Renal pelvis (tissue), 12 donors: ENCODE measurements at places on chromosomes 2 and 18. TPM values are rescaled to one million over a fixed set of nuclear protein-coding genes. Genes with fewer than 3 reads are reported as not detected.

The GAREM1 gene
- 29.3 TPM for polyA plus RNA-seq

GRCh38 chr2:43482961-43483360 is 112.9 kb downstream of the THADA start:
- no peak for DNase-seq

DNA sequence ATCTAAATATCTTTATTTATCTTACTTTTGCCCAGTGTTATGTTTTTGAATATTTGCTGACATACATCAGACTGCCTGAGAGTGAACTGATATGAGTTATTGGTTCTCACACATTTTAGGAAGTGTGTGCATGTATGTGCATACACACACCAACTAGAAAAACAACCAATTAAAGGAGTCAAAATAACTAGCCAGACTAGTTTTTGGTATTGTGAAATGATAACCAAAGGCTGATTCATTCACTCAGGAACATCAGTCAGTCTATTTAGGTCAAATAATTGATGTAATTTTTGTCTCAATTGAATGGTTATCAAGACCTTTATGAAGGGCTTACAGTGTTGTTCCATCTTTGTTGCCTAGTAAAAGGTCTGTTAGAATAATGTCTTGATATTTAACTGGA is 369.3 kb upstream of the VRK2 start:
- DNase-seq: no peak

DNA sequence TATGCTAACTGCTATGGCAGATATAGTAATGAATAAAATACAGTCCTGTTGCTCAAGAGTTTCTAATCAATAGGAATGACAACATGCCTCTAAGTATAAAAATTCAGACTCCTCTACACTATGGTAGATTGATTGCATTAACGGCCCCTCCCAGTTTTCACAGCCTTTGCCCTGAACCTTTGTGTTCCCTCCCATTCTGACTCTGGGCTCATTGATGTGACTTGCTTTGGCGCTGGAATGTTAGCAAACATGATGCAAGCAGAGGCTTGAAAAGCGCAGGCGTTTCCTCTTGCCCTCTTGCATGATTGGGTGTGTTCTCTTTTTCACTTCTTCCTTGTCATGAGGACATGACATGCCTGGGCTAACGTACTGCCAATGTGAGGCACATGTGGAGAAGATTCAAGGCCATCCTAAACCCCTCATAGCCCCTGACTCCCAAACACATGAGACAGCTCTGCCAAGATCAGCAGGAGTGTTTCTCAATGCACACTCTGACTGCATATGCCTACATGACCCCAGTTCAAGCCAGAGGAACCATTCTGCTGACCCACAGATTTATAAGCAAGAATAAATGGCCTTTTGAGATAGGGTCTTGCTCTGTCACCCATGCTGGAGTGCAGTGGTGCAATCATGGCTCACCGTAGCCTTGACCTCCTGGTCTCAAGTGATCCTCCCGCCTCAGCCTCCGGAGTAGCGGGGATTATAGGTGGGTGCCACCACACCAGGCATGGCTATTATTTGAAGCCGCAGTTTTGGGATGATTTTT is 49.7 kb upstream of the CD28 start:
- DNase-seq: no peak

The EGR4 gene
- polyA plus RNA-seq: not detected

DNA sequence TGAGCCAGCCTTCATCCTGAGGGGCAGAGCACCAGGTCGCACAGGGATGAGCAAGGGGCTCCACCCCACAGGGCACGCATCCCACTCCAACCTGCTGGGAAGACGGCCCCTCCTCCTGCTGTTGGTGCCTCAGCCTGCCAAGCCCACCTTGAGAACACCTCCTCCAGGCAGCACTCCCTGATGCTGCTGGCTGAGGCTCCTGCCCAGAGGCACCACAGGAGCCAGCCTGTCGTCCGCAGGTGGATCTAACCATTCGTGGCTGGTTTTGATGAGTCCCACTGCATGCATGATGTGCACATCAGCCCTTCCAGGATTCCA is 58.4 kb downstream of the BIN1 start:
- DNase-seq: no peak

GRCh38 chr2:201450954-201451291 is 335 bp downstream of the TRAK2 start:
- no peak for DNase-seq

GRCh38 chr2:192551760-192552159 is 357.0 kb upstream of the TMEFF2 start:
- DNase-seq: no peak

The MLPH gene
- polyA plus RNA-seq: 5.1 TPM

The ABHD3 gene
- polyA plus RNA-seq: 20.4 TPM

- DNase-seq: no peak
Observed at GRCh38 chr2:39625927-39626270, 39.8 kb upstream of the TMEM178A start.

- no peak for DNase-seq
Observed at GRCh38 chr2:133434959-133435668, 133.1 kb downstream of the NCKAP5 start.

GRCh38 chr2:48856657-48857056 is 101.1 kb upstream of the LHCGR start:
- DNase-seq: no peak

- DNase-seq: peak; percentile 52
Observed at GRCh38 chr2:200862532-200863000, 1.9 kb downstream of the CLK1 start.

The OR6B2 gene
- not detected for polyA plus RNA-seq
